ENCODE measurements at places on chromosomes 16 and 17.
A peak's percentile ranks its signal among the peaks of the same experiment; 100 is the strongest.

- no peak for DNase-seq
Observed at GRCh38 chr16:85750146-85750826, 610 bp downstream of the C16orf74 start.

DNA sequence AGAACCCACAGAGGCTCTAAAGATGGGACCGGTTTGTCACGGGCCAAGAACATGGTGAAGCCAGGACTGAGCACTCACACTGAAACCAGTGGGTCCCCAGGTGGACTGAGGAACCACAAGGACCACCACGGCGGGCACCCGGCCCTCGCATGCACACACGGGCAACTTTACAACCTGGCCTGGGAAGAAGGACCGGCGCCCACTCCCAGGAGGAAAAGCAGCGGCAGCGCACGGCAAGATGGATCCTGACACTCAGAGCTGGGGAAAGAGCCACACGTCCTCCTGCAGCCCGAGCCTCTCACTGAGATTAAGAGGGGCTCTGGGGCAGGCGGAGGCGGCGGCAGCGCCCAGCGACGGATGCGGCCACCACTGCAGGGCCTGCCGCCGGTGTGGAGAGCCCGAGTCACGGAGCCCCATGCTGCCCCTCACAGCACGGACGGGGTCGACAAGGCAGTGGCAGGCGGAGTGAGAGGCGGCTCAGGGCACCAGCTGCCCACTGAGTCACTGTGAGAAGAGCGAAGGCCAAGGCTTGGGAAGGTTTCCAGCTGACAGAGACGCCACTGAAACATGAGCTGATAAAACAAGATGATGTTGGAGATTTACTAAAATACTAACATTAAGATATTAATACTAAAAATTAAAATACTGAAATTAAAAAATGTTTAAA, 118.3 kb downstream of the ANKRD11 start:
- DNase-seq: no peak

GRCh38 chr17:28612936-28613872, 781 bp downstream of the RSKR start:
- DNase-seq: no peak

DNA sequence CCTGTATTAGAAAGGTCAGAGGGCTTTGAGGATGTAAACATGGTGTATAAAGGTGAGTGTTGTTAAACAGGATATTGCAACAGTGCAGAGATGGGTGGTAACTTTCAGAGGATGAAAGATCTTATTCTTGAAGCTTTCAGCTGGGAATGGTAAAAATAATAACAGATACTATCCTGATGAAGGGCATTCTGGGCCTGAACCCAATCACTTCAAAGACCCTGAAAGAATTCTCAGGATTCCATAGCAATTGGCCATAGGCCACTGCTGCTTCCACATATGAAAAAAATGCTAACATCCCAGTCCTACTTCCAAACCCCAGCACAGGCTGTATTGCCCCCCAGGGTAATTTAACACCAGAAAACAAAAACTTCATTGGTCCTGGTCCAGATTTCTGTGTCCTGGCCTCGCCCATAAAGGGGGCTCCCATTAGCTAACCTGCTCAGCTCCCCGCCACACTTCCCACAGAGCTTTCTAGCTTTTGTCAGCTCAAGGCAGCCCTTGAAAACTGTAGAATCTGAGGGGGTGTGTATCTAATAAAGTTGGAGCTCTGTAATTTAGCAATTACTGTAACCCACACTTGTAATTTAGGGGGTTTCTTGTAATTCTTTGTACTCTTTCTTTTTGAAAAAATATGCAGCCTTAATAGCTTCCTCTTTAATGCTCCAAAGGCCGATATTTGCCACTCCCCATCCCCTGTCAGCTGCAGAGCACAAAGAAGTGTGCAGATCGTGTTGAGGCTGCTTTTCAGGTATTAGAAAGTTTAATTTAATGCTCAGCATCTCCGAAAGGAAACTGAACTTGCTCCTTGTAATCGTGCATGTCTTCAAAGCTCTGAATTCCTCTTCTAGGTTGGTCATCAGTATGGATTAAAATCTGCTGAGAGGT, 371.5 kb downstream of the SEC14L1 start:
- DNase-seq: no peak

DNA sequence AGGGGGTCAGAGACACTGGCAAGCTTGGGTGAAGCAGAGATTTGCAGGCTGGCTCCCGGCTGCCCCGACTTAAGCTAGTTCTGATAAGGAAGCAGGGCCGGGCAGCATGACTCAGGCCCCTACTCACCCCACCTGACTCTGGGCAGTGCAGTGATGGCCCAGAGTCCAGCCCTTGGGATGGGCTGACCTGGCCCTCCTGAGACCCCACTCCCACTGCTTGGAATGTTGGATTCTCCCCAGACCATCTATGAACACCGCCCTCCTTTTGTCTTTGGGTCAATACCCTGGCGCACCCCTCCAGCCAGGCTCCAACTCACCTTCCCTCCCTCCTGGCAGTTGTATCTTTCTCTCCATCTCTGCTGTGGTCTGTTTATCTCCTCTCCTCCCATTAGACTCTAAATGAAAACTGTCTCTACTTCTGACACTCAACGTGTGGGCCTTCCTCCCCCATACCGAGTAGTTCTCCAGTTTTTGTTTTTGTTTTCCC, 21.0 kb downstream of the LGALS3BP start:
- no peak for DNase-seq

- DNase-seq: no peak
Observed at GRCh38 chr17:50920891-50921586, 54.9 kb upstream of the TOB1 start.

GRCh38 chr17:18129041-18129502, 20.5 kb downstream of the MYO15A start:
- DNase-seq: peak; percentile 52

GRCh38 chr16:50318796-50319578, 49.8 kb downstream of the BRD7 start:
- no peak for DNase-seq
